ENCODE measurements at places on chromosomes 16 and 17. TPM values are rescaled to one million over a fixed set of nuclear protein-coding genes. Genes with fewer than 3 reads are reported as not detected.

The ABCC3 gene
- 19.8 TPM for total RNA-seq

The SLFN11 gene
- total RNA-seq: 53.1 TPM

The MNT gene
- 27.2 TPM for total RNA-seq

The CCL16 gene
- total RNA-seq: not detected

The KRT27 gene
- total RNA-seq: 0.42 TPM

- no peak for DNase-seq
These were observed 2.0 kb downstream of the CDH3 start for GRCh38 chr16:68646953-68647659.

DNA sequence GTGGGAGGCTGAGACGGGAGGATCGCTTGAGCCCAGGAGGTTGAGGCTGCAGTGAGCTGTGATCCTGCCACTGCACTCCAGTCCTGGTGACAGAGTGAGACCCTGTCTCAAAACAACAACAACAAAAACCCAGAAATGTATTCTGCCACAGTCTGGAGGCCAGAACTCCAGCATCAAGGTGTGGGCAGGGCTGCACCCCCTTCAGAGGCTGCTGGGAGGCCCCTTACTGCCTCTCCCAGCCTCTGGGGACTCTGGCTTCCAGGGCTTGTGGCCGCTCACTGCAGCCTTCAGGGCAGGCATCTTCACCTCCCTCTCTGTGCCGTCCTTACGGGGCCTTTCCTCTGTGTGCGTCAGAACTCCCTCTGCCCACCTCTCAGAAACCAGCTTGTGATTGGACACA lies 209.4 kb upstream of the GSE1 start:
- peak; percentile 20 for DNase-seq

GRCh38 chr17:7250695-7251627 lies 573 bp downstream of the CTDNEP1 start:
- DNase-seq: no peak

- DNase-seq: no peak
These were observed 49.7 kb downstream of the SMG6 start for GRCh38 chr17:2253768-2254406.

GRCh38 chr16:8346294-8346693 lies 244.0 kb downstream of the TMEM114 start:
- DNase-seq: no peak

DNA sequence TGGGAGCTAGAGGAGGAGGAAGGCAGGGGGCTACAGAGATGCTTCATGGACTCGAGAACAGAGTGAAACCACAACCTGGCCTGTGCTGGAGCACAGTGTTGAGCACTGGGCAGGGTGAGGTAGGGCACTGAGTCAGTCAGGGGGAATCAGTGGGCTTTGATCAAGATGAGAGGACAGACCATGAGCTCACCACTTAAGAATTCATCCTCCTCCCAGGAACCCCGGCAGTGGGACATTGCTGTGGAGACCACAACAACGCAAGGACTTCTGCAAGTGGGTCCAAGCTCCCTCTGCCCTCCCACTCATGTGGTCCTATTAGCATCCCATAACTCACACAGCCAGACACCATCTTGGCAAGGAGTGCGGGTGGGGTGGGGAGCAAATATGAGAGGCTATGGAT lies 1.7 kb upstream of the CES5A start:
- no peak for DNase-seq

- DNase-seq: peak; percentile 88
These were observed 287.7 kb downstream of the FOXL1 start for GRCh38 chr16:86865851-86866662.

DNA sequence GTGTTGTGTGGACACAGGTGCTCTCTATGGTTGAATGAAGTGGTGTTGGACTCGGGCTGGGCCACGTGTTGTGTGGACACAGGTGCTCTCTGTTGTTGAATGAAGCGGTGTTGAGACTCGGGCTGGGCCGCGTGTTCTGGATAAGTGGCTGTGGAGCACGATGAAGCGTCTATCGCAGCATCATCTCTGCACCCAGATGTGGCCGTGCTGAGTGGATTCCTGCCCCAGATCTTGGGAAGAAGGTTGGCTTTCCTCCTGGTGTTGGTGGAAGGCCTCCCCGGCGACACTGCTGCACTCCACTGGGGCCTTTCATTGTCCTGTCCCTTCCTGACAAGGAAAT lies 69.1 kb downstream of the RPTOR start:
- no peak for DNase-seq

- DNase-seq: no peak
These were observed 113.0 kb downstream of the MYO1D start for GRCh38 chr17:32763855-32764439.

DNA sequence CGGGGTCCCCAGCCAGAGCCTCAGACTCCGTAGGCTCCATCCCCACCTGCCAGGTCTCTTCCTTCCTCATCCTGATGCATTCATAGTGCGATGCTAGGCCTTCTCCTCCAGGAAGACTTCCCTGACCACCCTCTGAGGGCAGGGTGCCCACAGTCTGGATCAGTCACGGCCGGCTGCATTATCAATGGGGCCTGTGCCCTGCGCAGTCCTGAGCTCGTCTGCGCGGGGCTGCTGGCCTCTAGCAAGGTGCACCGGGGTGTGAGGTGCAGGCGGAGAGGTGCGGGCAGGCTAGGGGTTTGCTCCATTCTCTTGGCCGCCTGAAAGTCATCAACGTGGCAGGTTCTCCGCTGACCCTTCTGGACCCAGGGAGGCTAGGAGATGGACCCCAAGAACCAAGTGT lies 56.9 kb upstream of the ACSF3 start:
- peak; percentile 44 for DNase-seq

DNA sequence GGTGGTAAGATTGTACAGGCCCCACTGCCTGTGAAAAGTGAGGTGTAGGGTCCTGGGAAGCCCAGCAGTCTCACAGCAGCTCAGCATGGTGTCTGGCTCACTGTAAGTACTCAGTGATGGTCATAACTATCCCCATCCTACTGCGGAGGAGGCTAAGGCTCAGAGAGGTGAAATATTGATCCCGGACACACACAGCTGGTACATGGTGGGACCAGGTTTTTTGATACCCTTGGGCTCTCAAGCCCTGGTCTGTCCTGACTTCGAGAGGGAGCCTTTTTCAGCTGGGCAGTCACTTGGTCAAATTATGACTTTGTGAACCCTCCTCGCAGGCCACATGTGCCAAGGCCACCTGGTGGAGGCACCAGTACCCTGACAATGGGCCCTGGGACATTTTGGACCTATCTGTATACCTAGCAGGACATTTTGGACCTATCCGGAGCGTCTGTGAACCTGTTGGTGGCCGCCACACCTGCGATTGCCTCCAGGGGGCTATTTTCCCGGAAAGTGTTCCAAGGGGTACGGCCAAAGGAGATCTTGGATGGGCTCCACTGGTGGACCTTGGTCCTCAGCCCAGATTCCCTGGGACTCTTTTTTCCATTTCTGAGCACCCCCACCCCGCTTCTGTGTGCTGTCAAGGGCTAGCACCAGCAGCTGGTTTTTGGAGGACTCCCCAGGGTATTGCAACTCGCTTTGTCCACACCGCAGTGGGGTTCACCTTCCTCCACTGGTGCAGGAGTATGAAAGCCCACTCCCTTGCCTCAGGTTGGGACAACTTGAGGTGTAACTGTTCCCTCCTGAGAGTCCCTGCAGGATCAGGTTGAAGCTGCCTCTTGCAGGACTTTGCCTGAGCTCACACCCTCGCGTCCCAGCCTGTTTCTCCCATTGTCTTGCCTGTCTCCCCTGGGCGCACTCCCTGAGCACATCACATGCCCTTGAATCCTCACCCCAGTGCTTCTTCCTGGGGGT lies 83.6 kb upstream of the NKD1 start:
- DNase-seq: peak; percentile 67

GRCh38 chr17:61766520-61766919 lies 96.8 kb downstream of the BRIP1 start:
- no peak for DNase-seq

DNA sequence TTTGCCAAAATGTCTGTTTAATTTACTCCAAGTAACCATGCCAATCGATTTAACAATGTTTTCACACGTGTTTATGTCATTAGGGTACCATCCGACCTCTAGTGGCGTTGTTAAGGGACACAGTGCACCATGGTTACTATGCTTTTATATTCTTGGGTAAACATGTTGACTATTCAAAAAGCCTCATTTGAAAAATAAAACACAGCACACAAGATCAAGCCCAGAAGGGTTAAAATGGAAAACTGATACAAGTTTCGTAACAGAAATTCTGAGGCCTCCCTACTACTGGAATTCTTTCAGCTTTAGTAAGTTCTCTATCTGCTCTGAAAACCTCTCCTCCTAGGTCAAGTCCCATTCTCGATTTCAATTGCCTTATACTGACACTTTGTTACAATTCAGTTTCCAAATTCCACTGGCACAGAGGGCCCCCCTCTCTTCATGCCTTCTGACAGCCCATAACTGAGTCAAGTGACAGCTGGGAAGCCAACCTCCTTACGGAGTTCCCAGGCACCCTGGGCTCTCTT lies 2.1 kb downstream of the CFAP20 start:
- no peak for DNase-seq

DNA sequence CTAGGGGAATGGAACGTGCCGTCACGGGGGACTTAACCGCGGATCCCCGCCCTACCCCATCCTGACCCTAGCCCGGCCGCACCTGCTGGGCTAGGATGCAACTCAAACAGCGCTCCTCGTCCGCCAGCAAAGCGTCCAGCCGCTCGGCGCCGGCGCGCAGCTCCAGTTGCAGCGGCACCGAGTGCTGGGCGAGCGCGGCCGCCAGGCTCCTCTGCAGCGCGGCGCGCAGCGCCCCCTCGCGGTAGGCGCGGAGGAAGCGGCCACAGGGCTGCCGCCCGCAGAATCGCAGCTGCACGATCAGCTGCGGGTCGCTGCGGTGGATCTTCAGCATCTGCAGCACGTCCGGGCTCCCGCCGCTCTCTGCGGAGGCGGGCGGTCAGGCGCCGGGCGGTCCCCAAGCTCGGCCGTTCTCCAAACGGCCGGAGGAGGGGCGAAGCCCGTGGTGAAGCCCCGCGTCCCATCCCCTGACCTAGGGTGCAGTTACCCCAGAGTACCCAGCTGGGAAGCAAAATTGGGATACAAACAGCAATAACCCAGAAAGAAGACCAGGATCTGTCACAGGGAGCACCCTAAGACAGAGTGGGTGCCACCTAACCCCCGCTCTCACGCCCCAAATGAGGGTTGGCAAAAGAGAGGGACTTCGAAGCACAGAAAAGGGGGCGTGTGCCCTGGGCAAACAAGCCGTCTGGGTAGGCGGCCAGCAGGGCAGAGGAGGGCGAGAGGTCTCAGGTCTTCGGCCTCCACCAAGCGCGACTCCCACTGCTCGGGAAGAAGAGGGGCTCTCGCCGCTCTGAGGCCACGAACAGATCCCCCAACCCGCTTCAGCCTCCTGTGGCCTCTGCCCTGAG lies 4.2 kb downstream of the TRADD start:
- DNase-seq: peak; percentile 93

DNA sequence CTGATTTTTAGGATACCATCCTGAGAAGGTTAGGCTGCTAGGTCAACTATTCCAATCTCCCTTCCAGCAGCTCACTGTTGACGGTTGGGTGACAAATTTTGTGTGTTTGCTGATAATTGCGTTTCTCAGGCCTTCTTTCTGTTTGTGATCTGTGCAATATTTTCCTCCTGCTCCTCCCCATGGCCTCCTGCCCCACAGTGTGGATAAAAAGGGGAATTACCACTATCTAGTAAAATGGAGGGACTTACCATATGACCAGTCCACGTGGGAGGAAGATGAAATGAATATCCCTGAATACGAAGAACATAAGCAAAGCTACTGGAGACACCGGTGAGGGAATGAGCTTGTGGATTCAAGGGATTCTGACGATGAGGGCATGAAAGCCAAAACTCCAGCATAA lies 9.2 kb downstream of the CHD3 start:
- DNase-seq: no peak

DNA sequence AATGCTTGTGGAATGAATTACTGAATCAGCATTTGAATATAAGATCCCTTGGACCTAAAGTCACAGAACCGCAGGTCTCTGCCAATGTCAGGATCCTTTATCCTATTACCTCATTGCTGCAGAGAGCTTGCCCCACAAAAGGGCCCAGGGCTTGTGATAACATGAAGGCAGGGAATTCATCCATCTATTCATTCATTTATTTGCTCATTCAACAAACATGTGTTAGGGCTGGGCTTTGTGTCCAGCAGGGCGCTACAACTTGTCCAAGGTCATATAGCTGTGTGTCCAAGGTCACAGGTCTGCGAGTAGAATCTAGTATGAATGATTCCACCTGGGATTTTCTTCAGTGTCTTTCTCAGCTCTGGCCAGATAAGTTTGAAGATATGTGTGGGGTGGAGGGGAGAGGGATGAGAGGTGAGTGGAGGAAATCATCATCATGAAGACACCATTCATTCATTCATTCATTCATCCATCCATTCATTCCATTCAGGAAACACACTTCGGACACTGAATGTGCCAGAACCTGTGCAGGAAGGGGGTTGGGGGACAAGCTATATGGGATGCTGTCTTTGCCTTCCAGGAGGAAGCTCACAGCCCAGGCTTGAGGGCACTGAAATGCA lies 1.3 kb upstream of the UNC45B start:
- peak; percentile 19 for DNase-seq

DNA sequence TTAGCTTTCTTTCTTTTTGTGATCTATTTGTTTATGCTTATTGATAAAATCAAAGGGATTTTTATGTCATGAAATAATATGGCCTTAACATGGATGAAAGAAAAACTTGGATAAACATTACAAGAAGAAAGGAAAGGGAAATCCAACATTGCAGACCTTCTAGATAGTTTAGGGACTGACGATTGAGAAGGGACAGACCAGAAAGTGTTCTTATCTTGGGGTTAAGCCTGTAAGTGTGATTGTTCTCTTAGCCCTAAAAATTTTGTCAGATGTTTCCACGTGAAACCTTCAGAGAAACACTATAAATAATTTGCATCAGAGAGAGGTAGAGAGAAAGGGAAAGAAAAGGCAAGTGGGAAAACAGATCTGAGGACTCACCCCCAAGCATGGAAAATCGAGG lies 157.2 kb upstream of the AXIN2 start:
- no peak for DNase-seq

DNA sequence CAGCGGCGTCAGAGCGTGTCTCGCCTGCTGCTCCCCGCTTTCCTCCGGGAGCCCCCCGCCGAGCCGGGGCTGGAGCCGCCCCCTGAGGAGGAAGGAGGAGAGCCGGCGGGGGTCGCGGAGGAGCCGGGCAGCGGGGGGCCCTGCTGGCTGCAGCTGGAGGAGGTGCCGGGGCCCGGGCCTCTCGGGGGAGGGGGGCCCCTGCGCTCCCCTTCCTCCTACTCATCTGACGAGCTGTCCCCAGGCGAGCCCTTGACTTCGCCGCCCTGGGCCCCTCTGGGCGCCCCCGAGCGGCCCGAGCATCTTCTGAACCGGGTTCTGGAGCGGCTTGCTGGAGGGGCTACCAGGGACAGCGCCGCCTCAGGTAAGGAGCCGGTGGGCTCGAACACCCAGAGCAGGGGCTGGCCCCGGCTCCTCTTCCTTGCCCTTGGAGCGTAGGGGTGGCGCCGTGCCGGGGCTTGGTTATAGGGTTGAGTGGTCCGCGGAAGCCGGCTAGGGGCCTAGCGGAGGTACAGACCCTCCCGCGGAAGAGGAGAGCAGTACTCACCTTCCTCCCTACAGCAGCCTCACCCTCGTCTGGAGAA lies 841 bp downstream of the RAPGEFL1 start:
- no peak for DNase-seq

DNA sequence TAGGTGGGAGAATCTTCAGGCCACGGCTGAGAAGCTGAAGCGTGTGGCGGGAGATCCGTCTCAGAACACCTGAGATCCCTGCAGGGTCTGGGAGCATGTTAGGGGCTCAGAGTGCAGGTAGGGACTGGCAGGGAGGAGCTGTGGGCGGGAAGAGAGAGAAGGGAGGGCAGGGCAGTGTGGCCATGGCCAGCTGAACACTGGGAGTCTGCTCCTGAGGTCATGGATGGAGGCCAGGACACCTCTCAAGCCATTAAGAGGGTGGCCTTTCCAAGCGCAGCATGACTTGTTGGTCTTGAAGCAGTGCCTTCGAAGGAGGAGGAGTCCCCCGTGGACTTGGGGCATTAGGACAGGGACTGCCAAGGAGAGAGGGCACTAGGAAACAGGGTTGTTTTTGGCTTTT lies 23.7 kb downstream of the NAA60 start:
- DNase-seq: peak; percentile 40

Data from posterior vena cava (tissue), 2 donors.